ENCODE measurements at places on chromosomes 11 and 22.

DNA sequence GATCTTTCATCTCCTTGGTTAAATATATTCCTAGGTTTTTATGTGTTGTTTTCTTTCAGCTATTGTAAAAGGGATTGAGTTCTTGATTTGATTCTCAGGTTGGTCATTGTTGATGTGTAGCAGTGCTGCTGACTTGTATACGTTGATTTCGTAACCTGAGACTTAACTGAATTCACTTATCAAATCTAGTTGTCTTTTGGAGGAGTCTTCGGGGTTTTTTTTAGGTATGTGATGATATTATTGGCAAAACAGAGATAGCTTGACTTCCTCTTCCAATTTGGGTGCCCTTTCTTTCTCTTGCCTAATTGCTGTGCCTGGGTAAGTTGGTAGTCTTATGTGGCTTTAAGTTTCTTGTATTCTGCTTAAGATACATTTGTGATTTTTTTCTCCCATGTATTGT lies 52.8 kb downstream of the CBL start:
- no peak for DNase-seq
- H3K27ac ChIP-seq, result peak overlapping the region; percentile 91
- H3K4me1 ChIP-seq, result peaks cover 27% of the 10 kb centered on the region
- peaks cover 2% of the 10 kb centered on the region for H3K36me3 ChIP-seq

DNA sequence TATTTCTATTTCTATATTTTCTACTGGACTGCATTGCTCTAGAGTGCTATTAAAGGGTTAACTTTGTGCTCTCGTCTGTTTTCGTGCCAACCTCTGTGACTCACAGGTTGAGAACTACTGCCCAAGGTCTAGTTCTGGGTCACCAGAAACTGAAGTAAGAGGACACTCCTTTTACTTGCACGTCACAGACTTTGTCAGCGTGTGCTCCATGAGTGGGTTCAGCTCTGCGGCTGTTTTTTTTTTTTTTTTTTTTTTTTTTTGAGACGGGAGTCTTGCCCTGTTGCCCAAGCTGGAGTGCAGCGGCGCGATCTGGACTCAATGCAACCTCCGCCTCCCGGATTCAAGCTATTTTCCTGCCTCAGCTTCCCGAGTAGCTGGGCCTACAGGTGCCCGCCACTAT lies 49.8 kb downstream of the CLMP start:
- no peak overlapping the region for H3K27ac ChIP-seq
- DNase-seq, result no peak
- H3K36me3 ChIP-seq, result peaks cover 2% of the 10 kb centered on the region

DNA sequence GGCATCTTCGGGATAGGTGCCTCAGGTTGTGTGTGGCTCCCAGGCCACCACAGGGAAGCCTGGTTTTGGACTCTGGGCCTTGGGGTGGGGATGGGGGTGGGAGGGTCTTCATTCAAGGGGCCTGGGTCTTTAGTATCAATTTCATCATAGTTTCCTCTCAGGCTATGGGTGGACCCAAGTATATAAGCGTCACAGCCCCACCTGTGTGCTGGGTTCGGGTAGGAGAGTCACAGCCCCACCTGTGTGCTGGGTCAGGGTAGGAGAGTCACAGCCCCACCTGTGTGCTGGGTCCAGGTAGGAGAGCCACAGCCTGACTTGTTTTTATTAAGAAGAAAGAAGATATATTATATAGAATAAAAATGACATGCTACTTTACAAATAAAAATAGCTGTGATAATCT lies 422.1 kb downstream of the BRD1 start:
- peaks cover 11% of the 10 kb centered on the region for H3K27me3 ChIP-seq
- H3K27ac ChIP-seq, result no peak overlapping the region
- DNase-seq, result no peak
- H3K4me3 ChIP-seq, result no peak overlapping the region

- no peak overlapping the region for H3K27ac ChIP-seq
- DNase-seq, result no peak
- peaks cover 12% of the 10 kb centered on the region for H3K4me1 ChIP-seq
- H3K36me3 ChIP-seq, result no peaks in the 10 kb centered on the region
Measured at GRCh38 chr11:72668629-72669347, 5.4 kb downstream of the PDE2A start.

DNA sequence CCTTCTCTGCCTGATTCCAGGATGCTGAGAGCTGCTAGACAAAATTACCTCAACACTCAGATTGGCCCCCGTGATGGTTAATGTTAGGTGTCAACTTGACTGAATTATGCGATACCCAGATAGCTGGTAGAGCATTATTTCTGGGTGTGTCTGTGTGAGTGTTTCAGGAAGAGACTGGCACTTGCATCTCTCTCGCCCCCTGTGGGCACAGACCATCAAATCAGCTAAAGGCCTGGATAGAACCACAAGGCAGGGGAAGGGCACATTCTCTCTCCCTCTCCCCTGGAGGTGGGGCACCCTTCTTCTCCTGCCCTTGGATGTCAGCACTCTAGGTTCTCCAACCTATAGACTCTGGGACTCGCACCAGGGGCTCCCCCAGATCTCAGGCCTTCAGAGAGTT lies 79.7 kb downstream of the KIRREL3 start:
- peaks cover 3% of the 10 kb centered on the region for H3K27me3 ChIP-seq
- no peaks in the 10 kb centered on the region for H3K36me3 ChIP-seq
- no peak overlapping the region for H3K27ac ChIP-seq

DNA sequence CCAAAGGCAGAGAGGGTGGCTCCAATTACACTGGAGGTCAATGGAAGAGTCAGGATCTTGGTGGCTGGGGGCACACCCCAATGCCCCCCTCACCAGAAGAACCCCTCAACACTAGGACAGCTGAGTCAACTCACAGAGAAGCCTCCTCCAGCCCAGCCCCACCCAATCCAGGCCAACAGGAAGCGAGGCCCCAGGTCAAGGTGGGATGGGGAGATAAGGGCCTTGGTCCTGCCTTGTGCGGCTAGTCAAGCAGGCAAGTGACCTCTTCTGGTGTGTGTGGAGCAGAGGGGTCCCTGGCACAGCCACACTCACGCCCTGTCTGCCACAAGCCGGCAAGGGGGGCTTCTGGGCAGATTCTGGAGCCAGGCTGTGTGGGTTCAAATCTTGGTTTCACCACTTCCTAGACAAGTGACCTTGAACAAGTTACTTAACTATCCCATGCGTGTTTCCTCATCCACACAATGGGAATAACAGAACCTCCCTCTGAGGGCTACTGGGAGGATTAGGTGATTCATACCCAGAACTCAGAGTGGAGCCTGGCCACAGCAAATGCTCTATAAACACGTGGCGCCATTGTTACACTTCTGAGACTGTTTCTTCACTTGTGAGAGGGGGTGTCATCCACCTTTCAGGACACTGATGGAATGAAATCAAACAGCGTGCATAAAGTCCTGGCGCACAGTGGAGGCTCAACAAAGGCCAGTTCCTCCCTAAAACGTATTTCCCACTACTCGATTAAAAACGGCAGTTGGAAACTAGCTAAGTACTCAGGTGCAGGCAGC lies 3.2 kb downstream of the TTLL12 start:
- H3K36me3 ChIP-seq, result no peaks in the 10 kb centered on the region
- peaks cover 6% of the 10 kb centered on the region for H3K4me1 ChIP-seq
- no peak for DNase-seq
- H3K27me3 ChIP-seq, result no peaks in the 10 kb centered on the region

- H3K36me3 ChIP-seq, result no peaks in the 10 kb centered on the region
- H3K27me3 ChIP-seq, result no peaks in the 10 kb centered on the region
- no peak for DNase-seq
- H3K4me1 ChIP-seq, result no peaks in the 10 kb centered on the region
- no peak overlapping the region for H3K4me3 ChIP-seq
Measured at GRCh38 chr11:21461701-21462100, 731.2 kb upstream of the ANO5 start.

DNA sequence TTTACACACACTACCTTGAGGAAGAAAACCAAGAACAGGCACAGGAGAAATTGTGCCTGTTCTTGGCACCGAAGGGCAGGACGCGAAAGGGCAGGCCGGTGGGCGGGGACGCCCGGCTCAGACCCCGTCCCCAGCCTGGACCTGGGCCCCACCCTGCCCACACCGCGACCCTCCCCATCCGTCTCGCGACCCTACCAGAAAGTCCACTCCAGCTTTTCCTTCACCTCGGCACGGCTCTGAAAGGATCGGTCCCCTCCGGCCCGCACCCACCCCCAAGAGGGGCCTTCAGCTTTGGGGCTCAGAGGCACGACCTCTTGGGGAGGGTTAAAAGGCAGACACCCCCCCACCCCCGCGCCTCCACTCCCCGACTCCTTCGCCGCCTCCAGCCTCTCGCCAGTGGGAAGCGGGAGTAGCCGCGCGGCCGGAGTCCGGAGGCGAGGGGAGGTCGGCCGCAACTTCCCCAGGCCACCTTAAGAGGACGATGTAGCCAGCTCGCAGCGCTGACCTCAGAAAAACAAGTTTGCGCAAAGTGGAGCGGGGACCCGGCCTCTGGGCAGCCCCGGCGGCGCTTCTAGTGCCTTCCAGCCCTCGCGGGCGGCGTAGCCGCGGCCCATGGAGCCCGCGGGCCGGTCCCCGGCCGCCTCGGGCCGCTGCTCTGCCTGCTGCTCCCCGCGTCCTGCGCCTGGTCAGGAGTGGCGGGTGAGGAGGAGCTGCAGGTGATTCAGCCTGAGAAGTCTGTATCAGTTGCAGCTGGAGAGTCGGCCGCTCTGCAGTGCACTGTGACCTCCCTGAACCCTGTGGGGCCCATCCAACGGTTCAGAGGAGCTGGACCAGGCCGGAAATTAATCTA lies 4.4 kb downstream of the SEC14L6 start:
- no peak overlapping the region for H3K27ac ChIP-seq
- DNase-seq, result no peak
- no peaks in the 10 kb centered on the region for H3K4me1 ChIP-seq
- H3K27me3 ChIP-seq, result peaks cover 25% of the 10 kb centered on the region
- no peaks in the 10 kb centered on the region for H3K36me3 ChIP-seq
- H3K4me3 ChIP-seq, result no peak overlapping the region

DNA sequence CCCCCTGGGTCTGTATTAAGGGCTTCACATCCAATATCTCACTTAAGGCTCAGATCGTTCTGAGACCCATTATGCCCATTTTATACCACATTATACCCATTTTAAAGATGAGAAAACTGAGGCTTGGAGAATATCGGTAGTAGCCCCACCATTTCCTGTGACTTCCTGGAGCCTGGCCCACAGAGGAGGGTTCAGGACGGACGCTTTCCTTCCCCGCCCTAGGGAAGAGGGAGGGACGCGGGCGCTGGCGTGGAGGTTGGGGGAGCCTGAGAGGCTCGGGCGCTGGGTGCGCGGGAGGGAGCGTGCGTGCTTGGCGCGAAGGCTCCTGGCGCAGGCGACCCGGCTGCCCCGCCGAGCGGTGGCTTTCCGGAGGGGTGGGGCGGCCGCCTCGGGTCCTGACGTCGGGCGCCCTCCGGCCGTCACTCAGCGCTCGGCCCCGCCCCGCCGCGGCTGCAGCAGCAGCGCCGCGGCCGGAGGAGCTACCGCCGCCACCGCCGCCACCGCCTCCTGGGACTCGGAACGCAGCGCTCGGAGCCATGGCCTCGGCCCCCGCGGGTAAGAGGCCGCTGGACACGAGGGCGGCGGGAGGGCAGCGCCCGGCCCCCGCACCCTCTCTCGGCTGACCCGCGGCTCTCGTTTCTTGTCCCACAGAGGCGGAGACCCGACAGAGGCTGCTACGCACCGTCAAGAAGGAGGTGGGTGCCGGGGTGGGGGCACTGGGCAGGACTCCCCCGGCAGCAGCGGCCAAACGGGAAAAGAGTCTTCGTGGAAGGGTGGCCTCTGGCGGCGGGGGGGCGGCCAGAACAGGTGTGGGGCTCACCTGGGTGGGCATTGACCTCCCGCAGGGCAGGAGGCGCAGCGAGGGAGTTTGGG lies at the start of gene SGSM1:
TSS of gene SGSM1 (plus strand) at position 422 of the 873 bp plus-strand sequence. CDS start at position 537, 115 bp downstream.
- H3K27ac ChIP-seq, result no peak within 1 kb of the TSS
- peaks cover 3% of the 10 kb centered on the region for H3K4me1 ChIP-seq
- peak within 1 kb of the TSS; percentile 64 for H3K4me3 ChIP-seq
- DNase-seq, result peak; percentile 64
- H3K36me3 ChIP-seq, result peaks cover 2% of the 10 kb centered on the region

DNA sequence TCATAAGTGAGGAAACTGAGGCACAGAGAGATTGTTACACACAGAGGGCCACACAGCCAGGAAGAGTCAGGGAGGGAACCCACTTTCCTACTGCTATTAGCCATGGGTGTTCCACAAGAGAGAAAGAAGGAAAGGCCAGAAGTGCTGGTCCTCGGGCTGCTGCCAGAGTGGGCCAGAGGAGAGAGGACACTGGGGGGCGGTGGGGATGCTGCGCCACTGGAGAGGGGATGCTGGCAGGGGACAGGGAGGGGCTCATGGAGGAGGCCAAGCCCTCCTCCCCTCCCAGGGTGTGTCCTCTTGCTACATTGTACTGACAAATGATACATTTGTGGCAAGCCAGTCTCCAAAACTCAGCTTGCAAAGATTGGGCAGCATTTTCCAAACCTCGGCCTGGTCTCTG lies 9.9 kb downstream of the IL10RA start:
- H3K27me3 ChIP-seq, result no peaks in the 10 kb centered on the region
- peaks cover 41% of the 10 kb centered on the region for H3K36me3 ChIP-seq

GRCh38 chr11:35814720-35815305 lies 129.0 kb upstream of the LDLRAD3 start:
- DNase-seq, result no peak
- no peaks in the 10 kb centered on the region for H3K4me1 ChIP-seq
- peaks cover 24% of the 10 kb centered on the region for H3K36me3 ChIP-seq
- no peaks in the 10 kb centered on the region for H3K27me3 ChIP-seq
- H3K27ac ChIP-seq, result no peak overlapping the region

- no peak for DNase-seq
- H3K36me3 ChIP-seq, result no peaks in the 10 kb centered on the region
- H3K4me1 ChIP-seq, result peaks cover 12% of the 10 kb centered on the region
- no peaks in the 10 kb centered on the region for H3K27me3 ChIP-seq
Measured at GRCh38 chr11:95322539-95322938, 91.5 kb upstream of the SESN3 start.

- H3K27ac ChIP-seq, result peak overlapping the region; percentile 79
- DNase-seq, result no peak
- H3K27me3 ChIP-seq, result no peaks in the 10 kb centered on the region
- H3K4me3 ChIP-seq, result peak overlapping the region; percentile 90
- H3K4me1 ChIP-seq, result peaks cover 27% of the 10 kb centered on the region
Measured at GRCh38 chr11:67468456-67468758, 644 bp downstream of the TMEM134 start.

GRCh38 chr11:39990421-39990831 lies 1469.0 kb downstream of the LRRC4C start:
- no peak for DNase-seq
- no peaks in the 10 kb centered on the region for H3K36me3 ChIP-seq
- no peaks in the 10 kb centered on the region for H3K4me1 ChIP-seq

DNA sequence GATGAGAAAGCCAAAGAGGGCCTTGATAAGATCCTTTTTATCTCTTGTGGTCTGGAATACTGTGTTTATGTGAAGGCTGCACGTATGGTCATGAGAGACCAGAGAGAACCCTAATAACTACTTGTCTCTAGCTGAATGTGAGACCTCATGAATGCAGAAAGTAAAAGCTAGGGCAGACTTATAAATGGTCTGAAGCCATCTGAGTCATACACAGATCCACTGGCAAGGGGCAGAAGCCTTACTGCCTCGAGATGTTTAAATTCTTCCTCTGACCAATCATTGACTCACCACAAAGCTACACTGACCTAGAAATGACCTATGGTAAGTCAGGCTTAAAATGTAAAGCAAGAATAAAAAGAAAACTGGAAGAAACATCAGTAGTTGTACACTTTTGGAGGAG lies 22.7 kb upstream of the OR4B1 start:
- H3K4me1 ChIP-seq, result no peaks in the 10 kb centered on the region
- no peak for DNase-seq

GRCh38 chr22:25546751-25547150 lies 17.7 kb upstream of the GRK3 start:
- peak overlapping the region; percentile 8 for H3K27ac ChIP-seq
- no peaks in the 10 kb centered on the region for H3K27me3 ChIP-seq
- H3K36me3 ChIP-seq, result peaks cover 3% of the 10 kb centered on the region
- peaks cover 25% of the 10 kb centered on the region for H3K4me1 ChIP-seq
